CD4-positive, alpha-beta T cell treated with Interferon gamma for 1 hour (primary cell): ENCODE measurements at places on chromosomes 12 and 14.

DNA sequence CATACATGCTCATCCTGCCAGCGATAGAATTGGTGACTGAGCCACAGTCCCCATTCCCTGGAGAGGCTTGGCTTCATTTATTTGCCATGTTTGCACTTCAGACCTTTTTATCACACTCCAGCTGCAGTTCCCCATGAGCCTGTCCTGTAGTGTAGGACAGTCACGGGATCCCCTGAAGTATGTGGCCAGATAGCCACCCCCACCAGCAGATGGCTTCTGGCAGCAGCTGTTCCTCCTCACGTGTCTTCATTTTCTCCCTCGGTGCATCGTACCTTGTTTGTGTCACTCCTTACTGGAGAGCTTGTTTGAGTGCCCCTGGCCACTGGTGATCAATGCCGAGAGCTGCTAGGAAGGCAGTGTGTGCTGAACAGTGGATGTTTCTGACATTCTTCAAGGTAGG is 40.2 kb downstream of the UBE3B start:
- no peak for DNase-seq

- no peak for DNase-seq
Measured at GRCh38 chr12:71731439-71732356, 23.0 kb upstream of the RAB21 start.

GRCh38 chr14:21107283-21107800 is 6.5 kb downstream of the TMEM253 start:
- DNase-seq = no peak

- DNase-seq = no peak
Measured at GRCh38 chr12:93990832-93991803, 157.3 kb upstream of the PLXNC1 start.

DNA sequence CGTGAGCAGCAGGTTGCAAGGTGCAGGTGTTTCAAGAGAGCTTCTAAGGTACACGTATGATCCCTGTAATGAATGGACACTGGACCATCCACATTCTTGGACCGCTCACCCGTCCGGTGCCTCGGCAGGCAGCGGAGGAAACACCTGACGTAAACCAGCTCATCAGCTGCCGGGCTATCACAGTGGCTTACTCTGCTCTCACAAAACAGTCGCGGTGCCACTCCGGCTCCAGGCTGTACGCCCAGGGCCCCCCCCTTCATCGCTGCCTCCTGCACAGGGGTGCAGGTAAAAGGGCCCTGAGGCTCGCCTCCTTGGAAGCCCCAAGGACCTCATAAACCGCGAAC is 436 bp downstream of the VPS33A start:
- DNase-seq = no peak

DNA sequence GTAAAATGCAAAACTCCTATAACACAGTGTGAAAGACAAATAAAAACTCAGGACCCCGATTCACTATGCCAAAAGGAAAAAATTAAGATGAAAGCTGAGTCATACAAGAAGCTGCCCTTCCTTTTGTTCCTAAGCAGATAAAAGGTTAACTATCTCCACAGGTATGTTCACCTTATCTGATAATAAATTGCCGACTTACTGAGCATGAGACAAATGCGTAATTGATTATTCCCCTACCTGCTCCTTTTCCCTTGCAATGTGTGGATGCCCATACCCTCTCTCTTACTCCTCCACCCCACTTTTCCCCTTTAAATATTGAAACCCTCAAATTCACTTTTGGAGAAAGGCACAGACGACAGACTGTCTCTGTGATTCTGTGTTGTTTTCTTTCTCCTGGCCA is 148.6 kb upstream of the TMEM260 start:
- DNase-seq = no peak

DNA sequence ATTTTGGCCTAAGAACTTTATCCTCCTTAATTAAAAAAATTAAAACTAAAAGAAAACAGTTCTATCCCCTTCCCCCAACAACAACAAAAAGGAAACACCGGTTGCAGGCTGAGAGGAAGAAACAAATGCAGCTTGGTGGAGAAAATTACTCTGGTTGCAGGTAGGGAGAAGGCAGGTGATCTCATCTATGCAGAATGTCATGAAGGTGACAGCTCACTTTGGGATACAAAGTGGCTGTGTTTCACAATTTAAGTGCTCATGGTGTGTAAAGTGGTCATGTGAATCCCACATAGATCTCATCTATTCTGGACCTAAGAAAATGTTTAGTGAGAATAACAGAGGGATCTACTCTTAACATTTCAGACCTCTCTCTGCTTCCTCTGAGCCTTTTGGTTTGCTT is 219.7 kb upstream of the PKP2 start:
- no peak for DNase-seq

DNA sequence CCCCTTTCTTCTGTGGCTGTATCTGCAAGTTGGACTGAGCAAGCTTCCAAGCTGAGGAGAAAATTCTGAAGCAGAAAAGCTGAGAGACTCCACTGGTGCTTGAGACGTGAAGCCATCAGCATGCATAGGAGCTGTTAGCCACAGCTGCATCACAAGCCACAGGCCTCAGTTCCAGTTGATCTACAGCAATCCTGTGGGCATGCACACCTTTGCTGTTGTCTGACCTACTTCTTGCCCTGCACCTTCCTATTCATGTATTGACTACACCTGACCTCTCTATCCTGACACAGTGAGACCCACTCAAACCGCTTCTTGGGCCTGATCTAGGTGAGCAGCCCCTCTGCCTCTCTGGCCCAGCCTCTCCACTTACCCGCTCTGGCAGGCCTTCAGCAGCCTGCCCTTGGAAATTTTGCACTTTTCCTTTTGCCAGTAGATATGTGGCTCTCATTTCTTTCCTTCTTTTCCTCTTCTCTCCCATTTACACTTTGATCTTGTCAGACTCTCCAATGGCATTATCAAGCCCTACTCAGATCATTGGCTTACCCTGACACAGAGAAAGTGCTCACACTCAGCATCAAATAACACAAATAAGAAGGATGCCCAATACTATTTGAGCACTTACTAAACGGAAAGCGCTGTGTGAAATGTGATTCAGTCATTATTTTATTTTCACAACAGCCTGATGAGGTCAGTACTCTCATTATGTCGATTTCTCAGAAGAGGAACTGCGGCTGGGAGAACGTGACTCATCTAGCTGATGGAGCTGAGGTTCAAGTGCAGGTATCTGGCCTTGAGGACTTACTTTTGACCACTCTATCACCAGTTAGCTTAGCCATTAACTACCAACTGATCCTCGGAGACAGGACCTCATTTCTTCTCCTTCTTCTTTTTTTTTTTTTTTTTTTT is 21.9 kb upstream of the PTGR2 start:
- peak; percentile 44 for DNase-seq

DNA sequence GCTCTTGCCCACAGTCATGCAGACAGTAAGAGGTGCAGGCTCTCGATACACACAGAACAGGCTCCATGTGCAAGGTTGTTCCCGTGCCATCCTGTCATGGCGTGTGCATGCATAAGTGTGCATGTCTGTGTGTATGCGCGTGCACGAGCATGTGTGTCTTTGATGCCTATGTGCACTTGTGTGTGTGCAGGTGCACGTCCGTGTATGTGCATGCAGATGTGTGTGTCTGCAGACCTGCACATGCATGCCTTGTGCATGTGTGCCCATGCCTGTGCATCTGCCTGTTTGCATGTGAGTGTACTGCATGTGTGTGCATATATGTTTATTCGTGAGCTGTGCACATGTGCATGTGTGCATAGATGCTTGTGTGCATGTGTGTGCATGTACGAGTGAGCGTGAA is 309.8 kb downstream of the TMEM121 start:
- DNase-seq = no peak

GRCh38 chr14:55329999-55330710 is 58.9 kb downstream of the FBXO34 start:
- no peak for DNase-seq

- no peak for DNase-seq
Measured at GRCh38 chr12:22684140-22685118, 59.5 kb downstream of the ETNK1 start.

- DNase-seq = no peak
Measured at GRCh38 chr12:46934374-46935111, 108.7 kb upstream of the SLC38A4 start.

DNA sequence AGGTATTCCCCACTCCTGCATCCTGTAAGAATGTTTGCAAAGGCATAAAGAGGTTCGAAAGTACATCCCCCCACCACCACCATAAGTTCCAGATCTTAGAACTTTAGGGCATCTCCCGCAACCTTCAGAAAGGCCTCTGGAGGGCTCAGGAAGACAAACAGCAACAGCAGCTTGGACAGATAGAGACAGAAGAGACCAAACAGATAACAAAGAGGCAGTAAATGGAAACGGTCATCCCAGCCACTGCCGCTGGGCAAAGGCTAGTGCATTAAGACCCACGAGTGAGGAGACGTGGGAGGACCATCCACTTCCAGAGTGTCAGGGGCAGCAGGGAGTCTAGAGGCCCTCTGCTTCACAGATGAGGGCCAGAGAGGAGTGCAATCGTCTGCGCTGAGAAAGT is 124.3 kb downstream of the CRACR2A start:
- no peak for DNase-seq

- peak; percentile 8 for DNase-seq
Measured at GRCh38 chr14:92460916-92461579, 52.5 kb upstream of the RIN3 start.

DNA sequence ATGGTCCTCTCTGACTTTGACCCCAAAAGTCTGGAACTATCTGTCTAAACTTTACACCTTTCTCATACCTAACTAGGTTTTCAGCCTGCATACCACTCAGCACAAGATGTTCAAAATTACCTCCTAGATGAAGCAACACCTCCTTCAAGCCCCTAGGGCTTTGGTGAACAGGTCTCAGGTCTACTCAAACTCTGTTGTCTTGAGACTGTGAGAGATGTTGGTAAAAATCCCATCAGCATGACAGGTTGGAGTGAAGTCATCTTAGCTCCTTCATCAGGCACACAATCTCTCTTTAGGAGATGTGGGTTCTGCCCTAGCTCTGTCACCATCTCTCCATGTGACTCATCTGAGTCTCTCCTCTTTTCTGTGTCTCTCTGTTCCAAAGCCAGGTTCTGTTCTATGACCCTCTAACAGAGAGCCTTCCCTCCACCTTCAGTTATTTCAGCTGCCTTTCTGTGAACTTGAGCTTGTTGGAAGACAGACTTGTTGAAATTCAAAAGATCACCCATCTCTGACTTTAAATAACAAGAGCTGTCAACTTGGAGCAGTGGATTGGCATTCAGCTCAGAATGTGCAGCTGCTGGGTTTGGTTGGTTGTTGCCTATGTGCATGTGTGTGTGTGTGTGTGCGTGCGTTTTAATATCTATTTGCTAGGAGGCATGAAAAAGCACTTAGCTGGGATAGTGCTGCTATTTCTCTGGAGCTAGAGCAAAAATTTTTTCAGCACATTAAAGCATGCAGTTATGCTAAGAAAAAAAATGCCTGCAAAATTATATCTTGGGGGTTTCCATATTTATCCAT is 130.7 kb downstream of the CRACR2A start:
- DNase-seq = no peak

- DNase-seq = no peak
Measured at GRCh38 chr12:22648668-22649067, 23.7 kb downstream of the ETNK1 start.

- peak; percentile 43 for DNase-seq
Measured at GRCh38 chr14:22888662-22889061, 5.6 kb downstream of the REM2 start.

DNA sequence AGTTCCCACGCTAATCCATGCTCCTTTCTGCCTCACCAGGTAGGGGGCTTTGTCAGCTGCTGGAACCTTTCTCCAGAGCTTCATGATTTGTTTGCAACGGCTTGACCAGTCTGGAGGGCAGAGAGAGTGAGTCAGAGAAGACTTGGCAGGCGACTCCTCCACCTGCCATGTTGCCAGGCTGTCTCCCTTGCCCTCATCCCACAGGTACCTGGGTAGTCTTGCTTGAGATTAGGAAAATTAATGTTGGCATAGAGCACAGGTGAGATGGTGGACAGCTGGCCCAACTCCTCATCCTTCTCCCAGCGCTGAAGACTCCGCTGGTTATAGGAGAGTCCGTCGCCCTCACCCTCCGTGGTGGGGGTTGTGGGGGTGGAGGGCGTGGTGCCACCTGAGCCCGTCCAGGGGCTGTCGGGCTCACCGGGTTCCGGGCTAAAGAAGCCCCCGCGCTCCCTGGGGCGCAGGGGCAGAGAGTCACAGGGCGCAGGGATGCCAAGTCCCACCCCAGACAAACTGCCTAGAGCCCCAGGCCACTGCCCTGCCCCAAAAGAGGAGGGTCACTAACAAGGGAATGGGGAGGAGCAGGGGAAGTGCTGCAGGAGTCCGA is 18.6 kb downstream of the KMT2D start:
- DNase-seq = no peak

DNA sequence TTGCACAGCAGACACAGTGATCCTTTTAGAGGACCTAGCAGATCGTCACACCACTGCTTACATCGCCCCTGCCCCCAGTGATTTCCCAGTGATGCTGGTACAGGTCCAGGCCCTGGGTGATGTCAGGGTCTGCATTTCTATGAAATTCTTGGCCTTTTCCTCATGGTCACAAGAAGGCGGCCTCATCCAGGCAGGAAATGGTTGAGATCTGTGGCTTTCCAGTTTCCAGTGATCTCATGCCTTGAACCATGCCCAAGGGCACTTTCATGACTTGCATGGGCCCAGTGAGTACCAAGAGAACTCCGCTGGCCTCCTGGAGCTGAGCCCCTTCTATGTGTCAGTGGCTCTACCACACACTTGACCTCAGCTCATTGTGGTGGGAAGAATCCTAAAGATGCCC is 41.9 kb upstream of the BDKRB2 start:
- no peak for DNase-seq

DNA sequence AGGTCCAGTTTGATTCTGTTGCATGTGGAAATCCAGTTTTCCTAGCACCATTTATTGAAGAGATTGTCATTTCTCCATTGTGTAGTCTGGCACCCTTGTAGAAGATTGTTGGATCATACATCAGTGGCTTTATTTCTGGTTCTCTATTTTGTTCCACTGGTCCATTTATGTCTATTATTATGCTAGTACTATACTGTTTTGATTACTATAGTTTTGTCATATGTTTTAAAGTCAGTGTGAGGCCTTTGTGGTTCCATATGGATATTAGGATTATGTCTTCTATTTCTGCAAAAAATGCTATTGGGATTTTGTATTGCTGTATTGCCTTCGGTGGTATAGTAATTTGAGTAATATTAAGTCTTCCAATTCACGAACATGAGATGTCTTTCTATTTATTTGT is 51.4 kb downstream of the LEMD3 start:
- DNase-seq = no peak

GRCh38 chr12:123787466-123787865 is 25.4 kb downstream of the DNAH10 start:
- no peak for DNase-seq

DNA sequence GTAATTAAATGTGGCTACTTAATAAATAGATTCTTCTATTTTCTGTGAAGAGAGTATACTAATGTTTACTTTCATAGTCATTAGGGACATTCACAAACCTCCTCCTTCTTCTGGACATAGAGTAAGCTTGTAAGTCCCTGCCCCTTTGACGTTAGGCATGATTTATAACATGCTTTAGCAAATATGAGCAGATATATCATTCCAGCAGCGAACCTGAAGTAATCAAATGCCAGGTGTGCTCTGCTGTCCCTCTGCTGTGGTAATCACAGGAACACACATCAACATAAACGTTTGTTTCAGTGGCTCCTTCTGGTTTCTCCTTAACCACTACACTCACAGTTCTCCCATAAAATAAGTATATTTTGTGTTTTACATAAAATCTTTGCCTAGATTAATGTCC is 961.8 kb downstream of the FLRT2 start:
- no peak for DNase-seq
